ENCODE measurements at places on chromosomes 11 and 22.

DNA sequence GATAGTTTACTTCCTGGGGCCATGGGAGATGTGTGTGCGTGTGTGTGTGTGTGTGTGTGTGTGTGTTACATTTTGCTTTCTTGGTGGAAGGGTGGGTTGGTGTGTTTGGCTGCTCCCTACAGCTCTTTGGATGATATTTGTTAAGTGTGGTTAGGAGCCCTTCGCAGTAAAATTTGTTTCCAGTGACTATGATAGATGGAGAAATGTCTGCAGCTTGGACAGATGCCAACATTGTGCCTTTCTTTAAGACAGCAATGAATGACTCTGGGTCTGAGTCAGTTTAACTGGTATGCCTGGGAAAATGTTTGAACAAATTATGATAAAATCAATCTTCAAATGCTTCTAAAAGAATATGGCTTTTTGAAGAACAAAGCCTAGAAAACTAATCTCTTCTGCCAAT is 102.7 kb upstream of the TRPC6 start:
- peak; percentile 40 for DNase-seq

DNA sequence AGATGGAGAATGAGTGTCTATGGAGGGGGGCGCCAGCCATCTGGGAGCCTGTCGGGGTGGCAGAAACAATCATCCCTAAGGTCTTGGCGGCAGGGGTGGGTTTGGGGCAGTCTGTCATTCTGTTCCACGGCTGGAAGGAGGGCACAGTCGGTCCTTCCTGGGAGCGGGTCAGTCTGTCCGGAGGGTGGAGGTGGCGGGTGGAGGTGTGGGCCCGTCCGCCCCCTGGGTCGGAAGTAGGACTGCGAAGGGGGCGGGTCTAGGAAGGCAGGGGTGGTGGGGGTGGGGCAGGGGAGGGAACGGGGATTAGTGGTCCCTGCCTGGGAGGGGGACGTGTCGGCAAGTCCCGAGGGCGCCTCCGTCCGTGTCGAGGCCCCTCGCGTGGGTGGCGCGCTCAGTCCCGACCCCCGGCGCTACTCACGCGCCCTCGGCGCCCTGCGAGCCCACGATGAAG is 461 bp downstream of the TBC1D10A start:
- DNase-seq = no peak

DNA sequence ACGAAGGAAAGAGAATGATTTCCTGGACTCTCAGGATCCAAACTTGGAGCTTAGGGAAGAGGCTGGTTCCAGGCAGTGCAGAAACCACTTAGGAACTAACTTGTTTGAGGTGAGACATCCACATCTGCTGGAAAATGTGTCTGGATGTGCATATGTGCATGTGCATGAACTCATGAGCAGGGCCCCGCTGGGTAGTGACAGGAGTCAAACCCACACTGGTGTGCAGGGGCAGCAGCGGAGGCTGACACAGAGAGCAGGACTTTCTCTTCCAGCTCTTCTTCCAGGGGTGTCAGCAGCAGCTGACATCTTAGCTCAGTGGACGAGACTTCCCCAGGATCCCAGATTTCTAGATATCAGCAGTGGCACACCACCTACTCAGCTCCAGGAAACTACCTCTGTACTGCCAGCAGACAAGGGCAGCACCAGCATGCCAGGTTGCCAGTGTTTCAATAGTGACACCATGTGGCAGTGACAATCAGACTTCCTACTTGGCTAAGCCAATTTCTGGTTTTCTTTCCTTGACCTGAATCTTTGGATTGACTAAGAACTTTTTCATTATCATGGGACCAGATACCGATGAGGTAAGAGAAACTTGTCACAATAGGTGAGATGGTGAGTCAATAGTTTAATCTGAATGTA is 227.5 kb upstream of the ZC3H12C start:
- no peak for DNase-seq

DNA sequence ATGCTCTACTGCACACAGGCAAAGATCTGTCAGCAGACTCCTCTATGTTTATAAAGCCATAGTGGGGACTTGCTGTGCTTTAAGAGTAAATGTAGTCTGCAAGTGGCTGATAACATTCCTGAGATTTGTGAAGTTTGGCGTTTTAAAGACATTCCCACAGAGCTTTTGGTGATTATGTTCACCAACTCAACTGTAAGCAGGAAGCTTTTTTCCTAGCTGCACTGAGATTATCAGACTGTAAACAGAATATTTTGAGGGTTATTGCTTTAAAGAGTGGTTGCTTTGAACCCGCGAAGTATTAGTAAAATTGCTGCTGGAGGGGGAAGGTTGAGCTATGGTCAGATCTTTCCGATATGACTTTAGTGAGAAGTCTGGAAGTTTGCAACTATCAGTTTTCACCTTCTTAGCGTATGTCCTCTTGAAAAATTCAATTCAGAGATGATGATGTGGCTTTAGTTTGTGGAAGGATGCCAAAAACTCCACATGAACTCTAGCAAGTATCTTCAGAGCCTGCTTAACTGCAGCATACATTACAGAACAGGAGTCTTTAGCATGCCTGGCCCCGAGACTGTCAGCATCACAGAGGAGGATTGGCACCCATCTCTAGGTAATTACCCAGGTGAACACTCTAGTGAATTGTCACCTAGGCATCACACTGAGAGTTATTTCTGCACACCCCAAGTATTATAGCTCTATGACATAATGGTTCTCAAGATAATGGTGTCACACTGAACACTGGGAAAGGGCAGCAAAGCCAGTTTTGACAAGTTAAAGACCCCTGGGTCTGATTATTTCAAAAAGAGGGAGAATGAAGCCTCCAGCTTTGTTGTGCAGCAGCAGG is 89.9 kb downstream of the MTNR1B start:
- peak; percentile 20 for DNase-seq

DNA sequence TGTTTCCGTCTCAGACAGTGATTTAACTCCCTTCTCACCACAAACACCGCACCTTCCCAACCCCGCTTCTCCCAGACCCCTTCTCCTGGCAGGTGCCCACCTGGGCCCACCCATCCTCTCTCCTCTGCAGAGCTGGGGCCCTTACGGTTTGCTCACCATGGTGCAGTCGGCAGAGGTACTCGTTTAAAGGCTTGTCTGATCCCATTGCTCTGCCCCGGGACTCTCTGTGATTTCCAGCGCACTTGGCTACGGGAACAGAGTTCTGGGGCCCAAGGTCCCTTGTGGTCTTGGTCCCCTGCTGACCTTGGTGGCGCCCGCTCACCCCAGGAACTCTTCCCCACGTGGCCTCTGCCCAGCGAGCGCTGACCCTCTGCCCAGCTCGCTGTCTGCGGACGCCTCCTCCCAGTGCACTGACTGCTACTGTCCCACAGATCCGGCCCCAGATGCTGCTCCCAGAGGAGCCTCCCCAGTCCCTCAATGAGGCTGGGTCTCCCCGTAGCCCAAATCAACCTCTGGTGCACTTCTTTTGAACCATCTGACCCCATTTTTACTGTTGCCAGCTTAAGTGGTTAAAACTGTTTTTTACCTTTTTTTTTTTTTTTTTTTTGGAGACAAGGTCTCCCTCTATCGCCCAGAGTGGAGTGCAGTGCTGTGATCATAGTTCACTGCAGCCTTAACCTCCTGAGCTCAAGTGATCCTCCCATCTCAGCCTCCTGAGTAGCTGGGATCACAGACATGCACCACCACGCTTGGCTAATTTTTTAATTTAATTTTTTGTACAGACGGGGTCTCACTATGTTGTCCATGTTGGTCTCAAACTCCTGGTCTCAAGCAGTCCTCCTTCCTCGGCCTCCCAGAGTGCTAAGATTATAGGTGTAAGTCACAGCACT is 21.3 kb upstream of the CTSD start:
- no peak for DNase-seq

- no peak for DNase-seq
Measured at GRCh38 chr11:110044226-110044968, 48.8 kb upstream of the ZC3H12C start.

- peak; percentile 73 for DNase-seq
Measured at GRCh38 chr22:26585104-26585790, 4.7 kb downstream of the TPST2 start.

GRCh38 chr11:66546368-66546965 is at the start of gene ACTN3:
Gene ACTN3 (plus strand): TSS chr11:66546903. CDS start chr11:66546938, 35 bp downstream.
- DNase-seq = no peak

DNA sequence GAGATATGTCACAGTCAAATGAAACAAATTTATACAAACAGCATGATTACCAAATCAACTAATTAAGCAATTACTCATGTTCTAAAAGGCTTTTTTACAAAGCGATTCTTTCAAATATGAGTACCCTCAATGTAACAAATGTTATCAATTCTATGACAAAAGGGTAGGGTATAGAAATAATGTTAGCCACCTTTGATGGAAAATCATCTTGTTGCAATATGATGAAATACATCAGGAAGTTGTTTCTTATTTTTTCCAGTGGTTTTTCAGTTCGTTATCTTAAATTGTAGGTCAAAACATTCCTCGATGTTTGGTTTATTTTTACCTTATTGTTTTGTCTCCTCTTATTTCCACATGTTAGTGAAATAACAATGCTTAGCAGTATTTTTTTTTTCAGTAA is 6.5 kb downstream of the ARHGEF12 start:
- DNase-seq = no peak

GRCh38 chr22:36629320-36629719 is 74.2 kb downstream of the CACNG2 start:
- no peak for DNase-seq

DNA sequence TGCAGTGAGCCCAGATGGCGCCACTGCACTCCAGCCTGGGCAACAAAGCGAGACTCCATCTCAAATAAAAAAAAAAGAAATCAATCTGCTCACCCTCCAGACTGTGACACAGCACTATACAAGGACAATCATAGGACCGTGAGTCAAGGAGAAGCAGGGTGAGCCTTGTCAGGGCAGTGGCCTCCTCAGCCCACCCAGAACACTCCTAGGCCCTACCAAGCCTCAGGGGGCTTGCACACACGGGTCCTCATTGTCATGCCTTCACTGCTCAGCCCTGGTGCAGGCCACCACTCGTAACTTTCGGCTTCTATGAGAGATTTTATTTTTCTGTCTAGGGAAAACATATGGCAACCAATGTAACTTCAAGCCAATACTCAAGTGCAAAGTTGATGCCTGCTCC is 35.8 kb downstream of the DGCR2 start:
- DNase-seq = no peak

DNA sequence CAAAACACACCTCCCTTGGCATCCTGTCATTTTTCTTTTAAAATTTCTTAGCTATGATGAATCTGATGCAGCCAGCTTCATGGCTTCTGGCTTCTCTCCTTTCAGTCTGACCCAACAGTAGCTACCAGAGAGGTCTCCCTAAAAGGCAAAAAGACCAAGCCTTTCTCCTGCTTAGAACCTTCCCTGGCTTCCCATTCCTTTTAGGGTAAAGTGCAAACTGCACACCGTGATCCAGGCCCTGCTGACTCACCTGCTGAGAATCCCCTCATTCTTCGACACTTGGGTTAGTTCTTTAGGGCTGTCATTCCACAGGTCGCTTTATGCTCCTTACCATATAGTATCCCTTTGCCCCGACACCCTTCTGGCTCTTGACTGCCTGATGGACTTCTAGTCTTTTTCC is 362.4 kb downstream of the MIAT start:
- DNase-seq = no peak

- DNase-seq = no peak
Measured at GRCh38 chr11:118226781-118227180, 2.0 kb upstream of the JAML start.

DNA sequence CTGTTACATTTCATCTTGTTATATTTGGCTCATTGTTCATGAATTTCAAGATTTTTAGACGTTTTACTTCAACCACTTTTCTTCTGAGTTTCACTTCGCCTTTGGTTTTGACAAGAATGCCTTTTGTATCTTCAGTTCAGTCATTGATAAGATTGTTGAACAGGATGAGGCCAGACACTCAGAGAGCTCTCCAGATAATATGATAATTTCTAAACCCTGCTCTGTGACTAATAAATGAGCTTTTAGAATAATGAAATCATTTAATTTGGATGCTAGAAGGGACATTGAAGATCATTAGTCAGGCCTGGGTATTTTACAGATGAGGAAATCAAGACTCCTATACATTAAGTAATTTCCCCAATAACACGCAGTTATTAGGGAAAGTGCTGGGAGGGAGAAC is 37.2 kb upstream of the GRAMD1B start:
- DNase-seq = no peak

DNA sequence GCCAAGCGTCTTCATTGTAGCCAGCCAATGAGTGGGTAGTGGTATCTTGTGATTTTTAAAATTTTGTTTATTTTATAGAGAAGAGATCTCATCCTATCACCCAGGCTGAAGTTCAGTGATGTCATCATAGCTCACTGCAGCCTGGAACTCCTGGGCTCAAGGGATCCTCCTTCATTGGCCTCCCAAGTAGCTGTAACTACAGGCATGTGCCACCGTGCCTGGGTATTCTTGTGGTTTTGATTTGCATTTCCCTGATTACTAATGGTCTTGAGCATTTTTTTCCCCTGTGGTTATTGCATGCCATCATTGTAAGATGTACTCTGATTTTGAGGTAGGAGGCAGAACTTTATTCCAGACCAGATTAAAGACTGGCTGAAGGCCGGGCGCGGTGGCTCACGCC is 2.4 kb upstream of the DENND6B start:
- no peak for DNase-seq

DNA sequence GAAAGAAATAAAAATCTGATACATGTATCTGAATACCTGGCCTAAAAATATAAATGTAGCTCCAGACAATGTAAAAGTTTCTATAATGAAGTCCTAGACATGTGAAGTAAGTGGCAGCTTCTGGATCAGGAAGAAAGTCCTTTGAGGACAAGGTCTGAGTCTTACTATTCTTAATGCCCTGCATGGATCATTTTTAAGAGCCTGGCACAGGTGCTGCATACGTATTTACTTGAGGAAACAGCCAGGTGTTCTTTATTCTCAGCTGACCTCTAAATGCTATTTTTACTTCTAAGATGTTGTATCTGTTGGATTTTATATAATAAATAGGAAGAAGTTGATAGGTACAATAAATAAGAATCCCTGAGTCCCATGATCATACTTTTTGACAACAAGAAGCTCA is 750.0 kb upstream of the LUZP2 start:
- no peak for DNase-seq

- no peak for DNase-seq
Measured at GRCh38 chr11:65066805-65067291, 8.5 kb upstream of the NAALADL1 start.

DNA sequence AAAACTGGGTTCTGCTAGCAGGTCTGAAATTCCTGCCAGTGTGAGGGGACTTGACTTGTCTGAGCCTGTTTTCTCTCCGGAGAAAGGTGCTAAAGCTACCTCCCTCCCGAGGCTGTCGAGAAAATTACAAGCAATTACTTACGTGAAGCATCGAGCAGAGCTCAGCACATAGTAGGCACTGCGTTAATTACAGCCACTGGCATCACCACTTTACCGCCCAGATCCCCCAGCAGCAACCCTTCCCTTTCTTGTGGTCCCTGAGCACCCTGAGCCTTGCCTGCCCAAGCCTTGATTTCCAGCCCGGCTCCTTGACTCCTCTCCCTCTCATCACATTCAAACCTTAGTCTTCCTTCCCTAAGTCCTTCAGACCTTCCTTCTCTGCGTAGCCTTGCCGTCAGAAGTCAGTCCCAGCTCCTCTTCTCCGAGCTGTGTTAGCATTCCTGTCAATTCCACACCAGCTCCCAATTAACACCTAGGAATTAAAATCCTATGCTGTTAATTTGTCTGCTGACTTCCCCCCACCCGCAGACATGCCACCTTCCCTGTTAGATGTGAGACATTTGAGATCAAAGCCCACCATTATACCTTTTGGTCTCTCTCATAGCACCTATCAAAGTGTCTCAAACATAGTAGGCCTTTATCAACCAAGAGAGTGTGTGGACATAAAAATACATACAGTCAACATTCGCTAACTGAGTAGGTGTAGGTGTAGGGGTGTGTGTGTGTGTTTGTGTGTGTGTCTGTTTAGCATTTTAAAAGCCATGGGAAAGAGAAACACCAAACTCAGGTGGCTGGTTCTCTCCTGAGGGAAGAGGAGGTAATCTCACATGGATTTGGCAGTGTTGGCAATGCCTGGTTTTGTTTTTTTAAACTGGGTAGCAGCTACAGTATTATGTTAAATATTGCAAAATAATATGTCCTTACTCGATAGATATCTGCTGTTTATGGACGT is 2.8 kb upstream of the KCNJ5 start:
- no peak for DNase-seq
